ENCODE measurements at places on chromosomes 7 and 10.

GRCh38 chr10:78996792-78997129 lies 72.0 kb upstream of the ZMIZ1 start:
- DNase-seq, result no peak

DNA sequence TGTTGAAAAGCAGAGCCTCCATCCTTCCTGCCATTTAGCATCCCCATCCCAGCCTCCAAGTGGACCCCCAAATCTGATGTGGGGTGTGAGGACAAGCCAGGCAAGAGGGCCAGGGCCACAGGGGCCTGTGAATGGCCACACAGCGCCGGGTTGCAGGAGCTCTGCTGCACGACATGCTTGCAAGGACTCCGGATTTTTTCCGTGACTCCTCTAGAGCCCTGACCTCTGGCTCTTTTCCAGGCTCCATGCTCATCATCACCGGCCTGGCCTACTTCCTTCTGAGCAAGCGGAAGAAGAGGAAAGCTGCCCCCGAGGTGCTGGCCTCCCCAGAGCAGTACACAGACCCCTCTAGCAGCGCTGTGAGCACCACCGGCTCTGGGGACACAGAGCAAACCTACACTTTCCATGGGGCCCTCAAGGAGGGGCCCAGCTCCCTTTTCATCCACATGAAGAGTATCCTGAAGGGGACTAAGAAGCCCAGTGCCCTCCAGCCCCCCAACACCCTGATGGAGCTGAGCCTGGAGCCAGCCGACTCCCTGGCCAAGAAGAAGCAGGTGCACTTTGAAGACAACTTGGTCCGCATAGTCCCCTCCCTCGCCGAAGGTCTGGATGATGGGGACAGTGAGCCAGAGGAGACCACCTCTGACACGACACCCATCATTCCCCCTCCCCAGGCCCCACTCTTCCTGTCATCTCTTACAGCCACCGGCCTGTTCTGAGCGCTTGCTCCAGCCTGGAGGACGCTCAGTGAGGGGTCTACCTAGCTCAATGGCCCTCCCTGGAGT lies 23.5 kb downstream of the TMEM72 start:
- DNase-seq, result no peak

GRCh38 chr10:30830315-30831230 lies 201.0 kb upstream of the LYZL2 start:
- DNase-seq, result no peak

DNA sequence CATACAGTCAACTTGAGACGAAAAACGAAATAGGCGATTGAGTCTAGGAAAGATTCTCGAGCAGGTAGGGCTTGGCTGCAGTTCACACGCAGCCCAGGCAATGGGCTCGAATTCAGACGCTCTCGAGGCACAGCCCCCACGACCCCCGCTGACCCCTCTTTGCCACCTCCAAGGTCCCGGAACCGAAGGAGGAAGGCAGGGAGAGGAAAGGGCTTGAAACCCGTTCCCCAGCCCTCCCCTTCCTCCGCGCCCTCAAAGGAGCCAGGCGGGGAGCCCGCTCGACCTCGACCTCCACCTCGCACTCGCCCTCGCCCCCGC lies 441 bp downstream of the CCDC186 start:
- no peak for DNase-seq

GRCh38 chr10:51649064-51649463 lies 50.3 kb downstream of the CSTF2T start:
- no peak for DNase-seq

- DNase-seq, result no peak
These were observed 842 bp upstream of the SKIDA1 start for GRCh38 chr10:21526188-21526859.

- DNase-seq, result no peak
These were observed 787 bp upstream of the PLEKHA1 start for GRCh38 chr10:122373721-122374120.

DNA sequence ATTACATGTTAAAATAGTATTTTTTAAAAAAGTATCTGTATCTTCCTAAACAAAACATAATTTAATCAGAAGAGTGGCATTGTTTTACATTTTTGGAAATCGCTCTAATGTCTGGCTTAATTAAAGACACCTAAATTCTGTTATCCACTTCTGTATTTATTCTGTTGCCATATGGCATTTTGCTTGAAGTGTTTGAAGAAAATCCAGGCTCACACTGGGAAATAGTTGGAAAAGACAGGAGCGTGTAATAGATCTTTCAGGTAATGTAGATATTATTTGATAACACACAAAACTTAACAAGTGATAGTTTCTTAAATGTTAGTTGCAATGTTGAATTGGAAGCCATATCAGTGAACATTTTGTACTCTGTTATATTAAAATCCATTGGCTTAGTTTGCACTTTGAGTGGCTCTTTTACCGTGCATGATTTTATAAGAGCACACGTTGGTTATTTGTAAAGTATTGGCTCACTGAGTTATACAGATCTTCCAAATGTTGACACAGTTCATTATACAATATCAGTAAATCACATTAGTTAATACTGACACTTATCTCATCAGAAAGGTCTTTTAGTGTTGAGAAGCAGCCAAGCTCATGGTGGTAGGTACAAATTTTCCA lies 128.4 kb upstream of the NPVF start:
- DNase-seq, result no peak

GRCh38 chr7:2192831-2193534 lies 39.8 kb downstream of the MAD1L1 start:
- no peak for DNase-seq

DNA sequence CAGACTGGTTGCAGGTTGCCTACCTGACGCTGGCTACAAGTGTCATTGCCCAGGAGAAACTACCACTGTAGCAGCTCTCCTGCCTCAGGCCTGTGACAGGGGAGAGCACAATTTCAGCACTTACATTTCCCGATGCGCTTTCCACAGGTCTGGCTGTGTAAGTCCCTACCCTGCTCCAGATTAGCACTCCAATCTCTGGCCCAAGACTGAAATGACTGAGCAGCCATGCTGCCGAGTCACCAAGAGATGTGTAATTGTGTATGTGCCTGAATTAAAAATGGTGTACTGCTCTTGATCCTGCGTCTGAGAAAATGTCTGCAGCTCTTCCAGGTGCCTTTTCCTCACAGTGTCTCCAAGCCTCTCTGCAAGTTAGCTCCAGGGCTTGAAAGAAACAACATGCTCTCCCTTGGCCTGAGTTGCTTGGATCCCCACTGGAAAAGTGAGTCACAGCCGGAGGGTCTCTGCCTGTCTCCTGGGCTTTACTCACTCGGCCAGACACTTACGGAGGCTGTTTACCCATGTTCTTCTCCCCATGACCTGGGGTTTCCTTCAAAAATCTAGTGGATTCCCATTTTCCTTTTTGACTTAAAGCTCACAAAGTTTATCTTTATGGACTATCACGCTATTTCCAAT lies 1001.7 kb upstream of the KCND2 start:
- no peak for DNase-seq

- no peak for DNase-seq
These were observed 16.1 kb downstream of the USP6NL start for GRCh38 chr10:11595395-11595692.

GRCh38 chr10:104322416-104322782 lies 15.9 kb downstream of the ITPRIP start:
- no peak for DNase-seq

DNA sequence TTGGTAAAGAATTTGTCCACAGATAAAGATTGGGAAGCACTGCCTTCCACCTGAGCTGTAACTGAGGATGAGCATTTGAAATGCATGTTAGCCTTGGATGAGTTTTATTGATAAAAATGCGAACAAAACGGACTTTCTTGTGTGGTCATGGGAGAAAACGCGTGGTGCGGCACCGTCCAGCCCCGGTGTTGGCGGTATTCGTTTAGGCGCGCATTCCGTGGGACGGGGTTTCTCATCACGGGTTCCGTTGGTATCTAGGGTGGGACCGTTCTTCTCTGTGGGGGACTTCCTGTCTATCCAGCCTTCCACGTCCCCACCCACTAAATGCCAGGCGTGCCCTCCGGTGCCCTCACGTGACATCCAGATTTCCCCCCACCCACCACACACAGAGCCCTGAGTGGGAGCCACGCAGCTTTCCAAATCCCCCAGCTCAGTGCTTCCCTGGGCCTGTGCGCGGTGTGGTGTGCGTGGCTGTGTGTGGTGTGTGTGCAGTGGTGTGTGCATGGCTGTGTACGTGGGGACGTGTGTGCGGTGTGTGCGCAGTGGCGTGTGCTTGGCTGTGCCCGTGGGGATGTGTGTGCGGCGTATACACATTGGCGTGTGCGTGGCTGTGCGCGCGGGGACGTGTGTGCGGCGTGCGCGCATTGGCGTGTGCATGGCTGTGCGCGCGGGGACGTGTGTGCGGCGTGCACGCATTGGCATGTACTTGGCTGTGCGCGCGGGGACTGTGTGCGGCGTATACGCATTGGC lies 18.1 kb downstream of the IQCE start:
- no peak for DNase-seq

DNA sequence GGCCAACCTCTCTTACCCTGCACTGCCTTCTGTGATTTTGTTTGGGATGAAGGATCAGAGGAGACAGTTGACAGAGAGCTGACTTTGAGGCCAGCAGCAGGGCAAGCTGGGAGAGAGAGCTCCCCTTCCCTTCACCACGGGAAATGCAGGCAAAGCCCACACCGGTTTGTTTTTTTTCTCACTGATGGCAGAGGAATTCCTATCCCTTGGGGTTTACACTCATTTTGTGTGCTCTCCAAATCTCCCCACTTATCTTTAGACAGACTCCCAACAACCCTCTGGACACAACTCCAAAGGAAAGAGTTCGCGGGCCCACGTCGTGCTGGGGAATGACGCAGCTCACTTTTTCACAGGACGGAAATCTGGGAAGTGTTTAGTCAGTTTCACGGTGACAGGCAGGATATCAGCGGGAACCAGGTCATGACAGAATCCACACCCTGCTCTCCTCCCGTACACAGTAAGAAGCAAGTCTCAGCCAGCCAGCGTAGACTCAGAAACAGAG lies 68.3 kb upstream of the FAM171A1 start:
- DNase-seq, result no peak

DNA sequence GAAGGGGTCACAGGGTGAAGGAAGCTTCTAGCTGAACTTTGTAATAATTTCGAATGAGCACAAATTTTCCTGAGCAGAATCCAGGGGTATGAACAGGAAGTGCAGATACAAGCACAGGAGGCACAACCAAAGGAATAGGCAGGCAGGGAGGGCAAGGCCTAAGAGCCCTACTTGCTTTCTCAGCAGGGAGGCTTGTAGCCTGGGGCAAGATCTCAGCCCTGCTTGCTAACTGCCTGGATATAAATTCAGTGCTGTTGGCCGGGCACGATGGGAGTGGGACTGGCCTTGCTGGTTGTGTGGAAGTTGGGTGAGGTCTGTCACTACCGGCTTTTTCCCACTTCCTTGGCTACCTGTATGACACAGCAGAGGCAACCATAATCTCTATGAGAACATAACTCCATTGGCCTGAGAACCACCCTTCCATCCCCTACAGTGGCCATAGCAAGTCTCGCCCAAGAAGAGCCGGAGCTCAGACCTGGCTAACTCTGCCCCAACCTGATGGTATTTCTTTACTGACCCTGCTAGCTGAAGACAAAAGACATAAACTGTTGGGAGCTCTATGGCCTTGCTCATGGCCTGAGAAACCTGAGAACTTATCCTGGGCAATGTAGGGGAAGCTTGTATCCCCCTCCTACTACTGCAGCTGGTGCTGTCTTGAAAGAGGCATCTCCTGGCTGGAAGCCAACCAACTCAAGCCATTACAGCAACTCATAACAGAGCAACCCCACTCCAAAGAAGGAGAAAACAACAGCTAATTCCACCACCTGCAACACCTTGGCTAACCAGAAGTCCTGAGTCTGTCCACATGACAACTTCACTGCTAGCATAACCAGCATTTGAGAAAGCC lies 27.6 kb downstream of the CLDN12 start:
- DNase-seq, result no peak
